ENCODE measurements at places on chromosomes 7 and 10.

DNA sequence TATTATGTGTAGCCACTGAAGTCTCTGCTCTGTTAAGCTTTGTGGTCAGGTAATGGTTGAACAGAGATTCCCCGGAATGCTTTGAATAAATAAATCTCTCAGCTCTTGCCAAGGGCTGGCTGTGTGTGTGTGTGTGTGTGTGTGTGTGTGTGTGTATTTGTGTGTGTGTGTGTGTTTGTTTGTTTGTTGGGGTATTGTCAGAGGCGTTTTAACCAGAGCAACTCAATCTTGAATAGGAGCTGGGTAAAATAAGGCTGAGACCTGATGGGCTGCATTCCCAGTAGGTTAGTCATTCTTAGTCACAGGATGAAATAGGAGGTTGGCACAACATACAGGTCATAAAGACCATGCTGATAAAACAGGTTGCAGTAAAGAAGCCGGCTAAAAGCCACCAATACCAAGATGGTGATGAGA is 256.2 kb upstream of the CACNA2D1 start:
- no peak for DNase-seq

- no peak for DNase-seq
Observed at GRCh38 chr10:70478191-70479164, at the start of gene PALD1. TSS of gene PALD1 (plus strand) at chr10:70478767. CDS start at chr10:70525952, 47,185 bp downstream.

GRCh38 chr10:73126343-73126742 is 16.1 kb downstream of the NUDT13 start:
- no peak for DNase-seq

DNA sequence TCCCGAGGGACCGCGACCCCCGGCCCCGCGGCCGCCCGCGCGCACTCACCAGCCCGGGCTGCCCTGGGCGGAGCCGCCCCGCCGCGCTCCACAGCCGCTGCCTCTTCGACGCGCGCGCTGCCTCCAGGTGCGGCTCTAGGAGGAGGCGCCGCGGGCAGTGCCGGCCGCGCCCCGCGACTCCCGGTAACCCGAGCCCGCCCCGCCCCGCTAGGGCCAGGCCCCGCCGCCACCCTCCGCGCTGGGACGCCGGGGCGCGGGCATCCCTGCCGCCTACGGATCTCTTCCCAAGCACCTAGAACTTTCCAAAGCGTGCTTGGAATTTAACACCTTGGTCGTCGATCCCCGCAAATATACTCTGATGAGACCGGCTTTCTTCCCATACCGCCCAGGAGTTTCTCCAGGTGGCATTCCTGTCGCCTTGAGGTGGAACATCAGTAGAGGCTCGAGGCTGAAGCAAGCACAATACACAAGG is at the start of gene SLC26A5:
TSS of gene SLC26A5 (minus strand) at position 159 of the 472 bp plus-strand sequence. CDS start 24,693 bp downstream, outside the sequence.
- DNase-seq: no peak

- no peak for DNase-seq
Observed at GRCh38 chr7:97401398-97401797, 283.9 kb downstream of the SDHAF3 start.

DNA sequence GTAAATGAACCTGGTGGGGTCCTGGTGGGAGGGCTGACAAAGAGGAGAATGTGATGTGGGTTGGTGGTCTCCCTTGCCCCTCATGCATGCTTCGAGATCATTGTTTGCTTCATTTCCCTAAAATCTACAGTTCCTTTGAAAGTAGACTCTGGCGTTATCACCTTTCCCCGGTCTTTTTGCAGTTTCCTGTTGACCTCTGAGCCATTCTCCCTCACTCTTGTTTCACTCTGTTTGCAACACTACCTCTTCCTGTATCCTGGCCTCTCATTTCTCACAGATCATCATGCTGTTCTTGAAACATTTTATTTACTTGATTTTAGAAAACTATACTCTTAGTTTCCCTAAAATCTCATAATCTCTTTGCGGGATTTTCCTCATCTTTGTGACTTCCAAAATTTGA is 179.8 kb downstream of the WNT2 start:
- no peak for DNase-seq

DNA sequence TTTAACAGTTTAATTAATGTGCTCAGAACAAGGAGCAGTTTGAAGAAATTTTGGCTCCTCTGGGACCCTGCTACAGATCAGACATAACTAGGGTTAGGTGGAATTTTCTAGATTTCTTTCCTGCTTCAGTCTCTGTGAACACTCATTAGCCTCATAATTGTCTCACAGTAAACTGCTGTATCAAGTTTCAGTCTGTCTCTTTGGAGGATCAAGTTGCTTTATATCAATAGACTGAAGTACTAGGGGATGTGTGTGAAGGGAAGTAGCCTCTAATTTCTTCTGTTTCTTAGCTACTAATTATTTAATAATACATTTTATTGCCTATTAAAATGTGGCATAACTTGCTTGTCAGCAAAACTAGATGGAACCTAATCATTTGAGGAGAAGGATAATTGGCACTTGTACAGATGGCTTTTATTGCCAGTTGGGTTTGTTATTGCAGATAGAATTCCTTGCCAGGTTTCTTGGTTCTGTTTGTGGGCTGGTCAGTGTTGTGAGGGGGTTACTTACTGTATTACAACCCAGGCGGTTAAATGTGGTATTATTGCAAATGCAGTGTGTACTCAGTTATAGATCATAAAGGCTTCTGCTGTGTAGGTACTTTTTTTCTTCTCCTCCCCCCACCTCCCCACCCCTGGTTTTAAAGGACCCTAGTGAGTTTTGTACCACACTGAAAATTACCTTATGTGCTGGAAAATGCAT is 758.0 kb downstream of the AUTS2 start:
- DNase-seq: no peak

DNA sequence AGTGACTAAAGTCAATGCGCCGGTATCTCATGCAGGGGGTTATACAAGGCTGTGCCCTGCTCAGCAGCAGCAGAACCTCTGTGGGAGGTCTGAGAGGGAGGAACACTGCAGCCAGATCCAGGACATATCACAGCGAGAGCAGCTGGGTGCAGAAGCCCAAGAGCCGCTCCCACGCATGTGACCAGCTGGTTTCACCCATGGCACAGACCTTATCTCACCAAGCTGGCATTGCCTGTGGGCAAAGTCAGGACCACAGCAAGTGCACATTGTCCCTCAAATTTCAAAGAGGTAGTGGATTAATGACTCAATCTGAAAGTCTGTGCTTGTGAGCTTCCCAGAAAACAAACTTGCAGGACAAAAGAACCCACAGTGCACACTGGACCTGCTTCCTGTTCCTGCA is 31.6 kb upstream of the AKR1C1 start:
- DNase-seq: no peak

- DNase-seq: no peak
Observed at GRCh38 chr10:70649526-70649925, 22.8 kb upstream of the ADAMTS14 start.

DNA sequence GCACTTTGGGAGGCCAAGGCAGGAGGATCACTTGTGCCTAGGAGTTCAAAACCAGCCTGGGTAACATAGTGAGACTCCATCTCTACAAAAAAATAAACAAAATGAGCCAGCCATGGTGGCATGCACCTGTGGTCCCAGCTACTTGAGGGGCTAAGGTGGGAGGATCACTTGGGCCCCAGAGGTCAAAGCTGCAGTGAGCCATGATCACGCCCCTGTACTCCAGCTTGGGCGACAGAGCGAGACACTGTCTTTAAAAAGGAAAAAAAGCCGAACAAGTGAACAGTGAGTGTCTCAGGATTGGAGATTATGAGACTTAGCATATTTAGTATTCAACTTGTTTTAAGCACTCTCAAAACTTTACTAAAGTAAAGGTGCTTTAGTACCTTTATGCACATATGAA is 28.1 kb downstream of the BLNK start:
- DNase-seq: no peak

DNA sequence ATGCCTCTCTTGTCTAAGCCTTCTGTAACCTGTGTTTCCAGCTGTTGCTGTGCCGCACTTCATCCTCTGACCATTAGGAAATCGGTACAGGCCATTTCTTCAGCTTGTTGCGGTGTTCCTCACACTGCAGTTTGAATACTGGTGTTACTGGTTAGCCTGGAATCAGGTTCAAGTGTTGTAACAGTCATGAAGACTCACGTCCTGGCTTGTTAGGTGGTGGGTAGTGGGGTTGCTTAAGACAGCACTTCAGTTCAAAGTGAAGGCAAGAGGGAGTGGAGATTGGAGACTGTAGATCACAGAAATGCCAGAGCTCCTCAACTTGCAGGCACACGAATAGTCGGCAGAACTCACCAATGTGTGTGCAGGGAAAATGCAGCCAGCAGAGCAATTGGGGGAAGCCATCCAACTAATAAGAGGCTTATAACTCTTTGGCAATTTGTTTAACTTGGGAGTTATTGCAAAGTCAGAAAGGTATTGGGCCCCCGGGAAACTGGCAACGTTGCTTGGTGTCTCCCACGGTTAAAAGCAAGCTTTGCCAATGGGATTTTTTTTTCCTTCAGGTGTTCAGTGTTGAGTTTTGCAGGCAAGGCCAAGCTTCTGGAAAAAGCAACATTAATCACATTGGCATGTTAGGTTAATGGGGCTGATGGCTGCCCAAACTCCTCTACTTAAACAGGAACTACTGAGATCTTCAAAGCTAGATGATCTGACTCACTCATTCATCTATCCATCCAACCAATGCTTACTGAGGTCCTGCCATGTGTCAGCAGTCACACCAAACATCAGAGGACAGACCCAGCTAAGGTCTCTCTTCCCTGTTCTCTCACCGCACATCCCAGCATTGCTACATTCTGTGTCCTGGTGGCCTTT is 380.9 kb downstream of the GATA3 start:
- DNase-seq: no peak

GRCh38 chr10:129497013-129497412 is 30.0 kb downstream of the MGMT start:
- DNase-seq: no peak

GRCh38 chr7:366161-366803 is 76.3 kb downstream of the FOXL3 start:
- no peak for DNase-seq

GRCh38 chr10:16518822-16519221 is 2.9 kb downstream of the C1QL3 start:
- no peak for DNase-seq

- no peak for DNase-seq
Observed at GRCh38 chr7:33044401-33044718, 18.2 kb downstream of the NT5C3A start.

GRCh38 chr7:143305423-143306070 is 10.4 kb upstream of the CLCN1 start:
- no peak for DNase-seq

DNA sequence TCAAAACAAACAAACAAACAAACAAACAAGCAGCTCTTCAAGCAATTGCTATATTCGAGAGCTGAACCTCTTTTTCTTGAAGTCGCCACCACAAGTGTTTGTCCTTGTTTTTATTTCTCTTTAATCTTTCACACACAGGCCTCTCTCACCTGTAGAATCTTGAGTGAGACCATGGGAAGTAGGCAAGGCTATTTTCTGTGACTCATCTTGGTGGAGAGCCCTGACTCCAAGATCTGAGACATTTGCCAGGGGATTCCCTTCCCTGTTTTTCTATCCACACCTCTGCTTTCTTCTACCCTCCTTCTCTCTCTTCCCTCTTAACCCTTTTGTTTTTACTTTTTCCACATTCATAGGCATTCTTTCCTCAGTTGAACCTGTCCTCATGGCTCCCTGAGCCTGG is 8.0 kb upstream of the TAS2R60 start:
- no peak for DNase-seq

DNA sequence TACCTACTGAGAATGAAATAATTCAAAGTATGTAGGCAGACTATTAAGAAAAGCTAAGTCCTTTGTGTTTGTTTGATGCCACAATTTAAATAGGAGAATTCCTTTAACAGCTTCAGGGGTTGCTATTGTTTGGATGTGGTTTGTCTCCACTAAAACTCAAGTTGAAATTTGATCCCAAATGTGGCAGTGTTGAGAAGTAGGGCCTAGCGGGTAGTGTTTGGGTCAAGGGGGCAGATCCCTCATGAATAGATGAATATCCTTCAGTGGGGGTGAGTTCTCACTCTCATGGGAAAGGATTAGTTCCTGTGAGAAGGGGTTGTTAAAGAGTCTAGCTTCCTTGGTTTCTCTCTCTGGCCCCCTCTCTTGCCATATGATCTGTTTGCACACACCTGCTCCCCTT is 97.0 kb downstream of the HGF start:
- DNase-seq: no peak

DNA sequence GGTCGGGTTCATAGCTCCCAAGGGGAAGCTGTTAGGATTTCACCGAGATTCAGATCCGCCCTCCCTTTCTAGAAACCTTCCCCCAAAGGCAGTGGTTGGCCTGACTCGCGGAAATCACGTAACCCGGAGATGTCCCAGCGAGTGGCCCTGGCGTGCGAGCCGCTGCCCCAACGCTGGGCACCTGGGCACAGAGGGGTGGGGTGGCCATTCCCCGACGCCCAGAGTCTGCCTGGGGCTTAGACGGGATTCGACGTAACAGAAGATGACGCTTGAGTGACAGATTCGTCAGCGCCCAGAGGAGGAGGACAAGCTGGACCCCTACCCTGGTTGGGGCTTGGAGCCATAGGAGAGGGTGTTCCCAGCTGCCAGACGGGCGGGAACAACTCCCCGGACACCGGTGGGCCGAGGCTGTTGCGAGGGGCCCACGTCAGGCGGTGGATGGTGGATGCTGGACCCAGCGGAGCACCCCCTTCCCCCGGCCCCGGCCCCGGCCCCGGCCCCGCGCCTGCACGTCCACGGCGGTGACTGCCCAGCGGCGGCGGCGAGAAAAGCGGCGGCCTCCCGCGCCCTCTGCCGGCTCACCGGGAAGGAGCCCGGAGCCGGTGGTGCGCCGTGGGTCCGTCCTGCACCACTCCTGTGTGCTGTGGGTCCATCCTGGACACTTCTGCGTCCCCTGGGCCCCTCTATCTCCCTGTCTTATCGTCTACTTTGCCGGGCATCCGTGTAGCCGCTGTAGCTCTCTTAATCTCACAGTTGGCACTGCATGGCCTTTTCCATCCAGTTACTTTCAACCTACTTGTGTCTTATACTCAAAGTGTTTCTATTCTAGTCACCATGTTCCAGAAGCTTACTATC is 35.4 kb upstream of the KNDC1 start:
- DNase-seq: no peak

Data from GM18507 (cell line).